ENCODE measurements at places on chromosomes 11 and 22.
A peak's percentile ranks its signal among the peaks of the same experiment; 100 is the strongest.

GRCh38 chr22:34111210-34111824 is 191.0 kb upstream of the LARGE1 start:
- peak; percentile 6 for DNase-seq

DNA sequence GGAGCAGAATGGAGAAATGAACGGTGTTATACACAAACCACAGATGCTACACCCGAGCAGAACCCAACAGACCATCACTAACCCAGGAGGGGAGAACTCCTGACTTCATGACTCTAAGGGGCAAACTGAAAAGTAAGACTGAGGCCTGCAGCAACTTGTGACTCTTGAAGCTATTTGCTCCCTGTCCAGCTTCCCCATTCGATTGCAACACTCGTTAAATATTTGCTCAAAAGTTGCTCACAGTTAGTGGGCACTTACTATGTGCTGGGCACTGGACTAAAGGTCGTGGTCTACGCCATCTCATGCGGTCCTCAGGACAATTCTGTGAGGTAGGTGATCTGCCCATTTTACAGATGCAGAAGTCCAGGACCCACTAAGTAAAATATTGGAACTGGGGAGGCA is 9.5 kb upstream of the ADA2 start:
- peak; percentile 92 for DNase-seq

GRCh38 chr22:17119481-17120202 is 1.5 kb downstream of the TMEM121B start:
- peak; percentile 79 for DNase-seq

DNA sequence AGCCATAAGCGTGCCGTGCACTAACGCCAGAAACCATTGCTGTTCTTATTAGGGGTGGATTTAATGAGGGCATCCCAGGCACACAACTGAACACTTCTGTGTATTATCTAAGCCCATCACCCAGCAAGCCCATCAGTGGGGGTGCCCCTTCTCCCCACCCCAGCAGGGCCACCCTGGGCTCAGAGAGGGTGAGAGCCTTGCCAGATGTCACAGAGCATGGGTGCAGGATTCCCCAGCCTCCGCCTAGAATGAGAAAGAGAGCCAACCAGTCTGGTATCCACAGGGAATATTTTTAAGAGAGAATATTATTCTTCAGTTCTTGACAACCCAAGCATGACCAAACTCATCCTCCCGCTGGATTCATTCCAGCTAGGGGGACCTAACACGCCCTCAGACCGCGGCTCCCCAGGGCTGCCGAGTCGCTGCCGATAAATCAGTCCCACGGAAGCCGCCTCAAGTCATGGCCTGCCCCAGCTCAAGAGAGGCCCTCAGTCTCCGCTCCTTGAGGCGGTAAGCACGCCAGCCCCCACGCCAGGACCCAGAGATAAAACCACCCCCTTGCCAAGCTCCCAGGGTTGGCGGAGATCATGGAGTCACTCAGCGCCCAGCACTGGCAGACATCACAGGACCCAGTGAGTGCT is 47.2 kb downstream of the MN1 start:
- no peak for DNase-seq

GRCh38 chr11:131734871-131735270 is 364.5 kb downstream of the NTM start:
- no peak for DNase-seq

DNA sequence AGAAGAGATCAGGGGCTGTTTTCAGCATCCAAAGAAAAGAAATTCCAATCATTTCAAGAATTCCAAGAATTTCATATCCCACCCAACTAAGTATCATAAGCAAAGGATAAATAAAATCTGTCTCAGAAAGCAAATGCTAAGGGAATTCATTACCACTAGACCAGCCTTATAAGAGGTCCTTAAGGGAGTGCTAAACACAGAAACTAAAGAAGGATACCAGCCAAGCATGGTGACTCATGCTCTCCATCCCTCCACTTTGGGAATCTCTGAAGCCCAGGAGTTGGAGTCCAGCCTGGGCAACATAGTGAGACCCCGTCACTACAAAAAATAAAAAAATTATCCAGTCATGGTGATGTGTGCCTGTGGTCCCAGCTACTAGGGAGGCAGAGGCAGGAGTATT is 17.8 kb downstream of the FADD start:
- no peak for DNase-seq

GRCh38 chr11:125591649-125592304 is 875 bp upstream of the STT3A start:
- peak; percentile 96 for DNase-seq

GRCh38 chr22:31932863-31933262 is 11.5 kb upstream of the YWHAH start:
- no peak for DNase-seq

GRCh38 chr11:104291646-104292045 is 127.7 kb upstream of the PDGFD start:
- DNase-seq = no peak

DNA sequence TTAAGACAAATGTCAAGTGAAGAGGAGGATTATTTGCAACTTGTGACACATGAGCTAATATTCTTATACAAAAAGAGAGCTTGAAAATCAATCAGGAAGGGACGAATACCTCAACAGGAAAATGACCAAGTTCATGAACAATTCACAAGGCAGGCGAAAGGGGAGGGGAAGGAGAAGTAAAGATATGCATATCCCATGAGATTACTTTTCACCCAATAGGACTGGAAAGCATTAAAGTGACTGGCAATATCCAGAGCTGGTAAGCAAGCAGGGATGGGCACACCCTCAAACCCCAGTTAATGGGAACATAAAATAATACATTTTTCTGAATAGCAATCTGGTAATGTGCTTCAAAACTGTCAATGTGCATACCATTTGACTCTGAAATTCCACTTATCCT is 129.5 kb downstream of the SLC1A2 start:
- peak; percentile 49 for DNase-seq

DNA sequence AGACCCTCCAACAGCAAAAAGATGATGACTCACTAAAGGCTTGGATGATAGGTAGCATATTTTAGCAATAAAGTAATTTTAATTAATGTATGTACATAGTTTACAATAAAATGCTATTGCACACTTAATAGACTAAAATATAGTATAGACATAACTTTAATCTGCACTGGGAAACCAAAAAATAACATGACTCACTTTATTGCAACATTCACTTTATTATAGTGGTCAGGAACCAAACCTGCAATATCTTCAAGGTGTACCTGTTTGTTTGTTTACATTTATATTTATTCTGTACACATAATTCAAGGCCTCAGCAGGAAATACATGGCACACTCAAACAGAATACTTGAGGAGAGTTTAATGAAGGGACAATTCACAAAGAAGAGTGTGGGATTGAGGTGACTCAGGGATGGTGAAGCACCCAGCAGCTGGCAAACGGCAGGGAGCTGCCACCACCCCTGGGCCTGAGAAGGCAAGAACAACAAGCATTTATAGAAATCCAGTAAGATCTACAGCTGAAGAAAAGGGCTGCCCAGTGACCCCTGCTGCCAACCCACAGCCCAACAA is 51.5 kb upstream of the POU2AF2 start:
- DNase-seq = no peak

DNA sequence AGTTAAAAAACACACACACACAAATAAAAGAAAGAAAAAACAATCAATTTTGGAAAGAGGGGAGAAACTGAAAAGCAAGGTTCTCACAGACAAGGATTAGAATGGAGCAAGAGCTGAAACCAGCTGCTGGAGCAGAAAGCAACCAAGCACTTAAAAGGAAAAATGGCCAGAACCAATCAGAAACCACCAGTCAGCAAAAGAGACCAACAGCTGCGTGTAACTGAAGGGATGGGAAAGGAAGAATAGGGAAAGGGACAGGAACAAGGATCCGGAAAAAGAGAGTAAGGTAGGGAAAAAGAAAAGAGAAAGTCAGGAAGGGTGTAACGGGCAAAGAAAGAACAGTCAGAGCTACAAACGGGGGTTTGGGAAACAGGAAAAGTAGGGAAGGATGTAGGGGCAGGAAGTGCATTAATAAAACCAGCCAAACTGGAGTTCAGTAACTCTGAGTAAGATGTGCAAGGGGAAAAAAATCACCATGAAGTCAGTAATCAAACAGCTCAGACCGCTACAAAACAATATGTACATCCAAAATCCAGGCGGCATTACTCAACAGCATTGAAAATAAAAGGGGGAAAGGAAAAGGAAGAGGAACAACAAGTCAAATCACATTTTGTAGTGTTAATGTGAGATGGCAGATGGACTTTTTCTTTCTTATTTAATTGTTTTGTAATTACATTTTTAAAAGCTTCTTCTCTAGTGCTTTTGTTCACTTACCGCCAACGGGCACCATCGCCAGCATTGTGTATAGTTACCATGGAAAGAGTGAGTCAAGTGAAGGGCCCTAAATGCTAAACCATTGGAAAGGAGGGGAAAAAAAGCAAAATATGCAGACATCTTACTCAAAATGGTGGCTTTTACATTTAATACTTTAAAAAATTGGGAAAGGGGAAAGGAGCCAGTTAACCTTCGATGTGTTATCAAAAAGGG is 49.2 kb downstream of the APOL5 start:
- DNase-seq = no peak

GRCh38 chr11:87536565-87536964 is 498.8 kb downstream of the TMEM135 start:
- DNase-seq = no peak

DNA sequence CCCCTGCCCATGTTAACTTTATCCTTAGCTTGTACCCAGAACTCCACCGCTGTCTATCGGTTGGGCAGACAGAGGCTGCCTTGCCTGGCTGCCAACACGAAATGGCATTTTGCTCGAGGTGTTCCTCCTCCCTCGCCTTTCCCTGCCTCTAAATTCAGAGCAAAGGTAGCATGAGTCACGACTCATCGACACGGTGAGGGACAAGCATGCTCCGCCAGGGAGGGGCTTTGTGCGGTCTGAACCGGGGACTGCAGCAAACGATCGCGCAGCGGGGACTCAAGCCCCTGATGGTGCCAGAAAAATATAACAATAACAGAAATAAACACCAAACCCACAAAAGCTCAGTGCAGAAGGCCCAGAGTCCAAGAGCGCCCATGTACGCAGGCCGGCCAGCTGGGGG is 52.3 kb downstream of the RTL6 start:
- DNase-seq = no peak

- no peak for DNase-seq
Observed at GRCh38 chr22:36022162-36022561, 6.5 kb downstream of the RBFOX2 start.

- DNase-seq = peak; percentile 83
Observed at GRCh38 chr11:96293598-96294021, 49.4 kb downstream of the MAML2 start.

GRCh38 chr11:47127213-47127612 is 49.5 kb downstream of the ARFGAP2 start:
- no peak for DNase-seq

- DNase-seq = no peak
Observed at GRCh38 chr11:13140028-13140870, 131.1 kb downstream of the RASSF10 start.

GRCh38 chr11:19805376-19805775 is 92.7 kb downstream of the NAV2 start:
- DNase-seq = no peak

- DNase-seq = no peak
Observed at GRCh38 chr11:3198815-3199214, 19.8 kb downstream of the MRGPRG start.

- DNase-seq = no peak
Observed at GRCh38 chr22:28955817-28956216, 72.4 kb downstream of the ZNRF3 start.

DNA sequence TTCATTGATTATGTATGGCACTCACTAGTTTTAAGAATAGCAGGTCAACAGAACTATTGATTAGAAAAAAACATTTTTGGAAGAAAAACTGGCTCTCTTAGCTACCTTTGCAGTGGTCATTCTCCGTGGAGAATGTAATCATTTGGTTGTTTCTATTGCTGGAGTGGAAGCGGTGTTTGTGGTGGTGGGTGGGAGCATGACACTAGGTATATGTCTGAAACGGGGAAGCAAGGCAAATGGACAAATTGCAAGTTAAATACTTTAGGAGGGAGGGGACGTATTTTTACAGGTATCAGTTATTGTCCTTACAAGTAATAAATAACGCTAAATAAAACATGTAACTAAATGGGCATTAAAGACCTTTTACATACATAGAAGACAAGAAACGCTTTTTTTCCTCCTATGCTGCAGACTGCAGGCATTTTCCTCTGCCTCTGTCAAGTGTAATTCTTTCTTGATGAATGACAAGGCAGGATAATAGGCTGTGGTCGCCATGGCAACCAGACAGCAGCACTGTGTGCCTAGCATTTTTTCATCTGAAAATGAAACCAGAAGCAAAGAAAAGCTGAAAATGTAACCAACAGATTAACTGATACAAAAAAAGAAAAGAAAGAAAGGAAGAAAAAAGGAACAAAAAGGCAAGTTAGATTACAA is 46.2 kb downstream of the BLID start:
- peak; percentile 32 for DNase-seq

- no peak for DNase-seq
Observed at GRCh38 chr11:100247704-100248103, 439.4 kb upstream of the ARHGAP42 start.

GRCh38 chr11:44518968-44519550 is 46.4 kb upstream of the CD82 start:
- no peak for DNase-seq

- DNase-seq = peak; percentile 37
Observed at GRCh38 chr11:1478544-1478943, 8.0 kb downstream of the MOB2 start.

GRCh38 chr22:21000207-21000986 is 1.5 kb downstream of the THAP7 start:
- DNase-seq = no peak

- no peak for DNase-seq
Observed at GRCh38 chr11:119427279-119427678, 4.3 kb upstream of the THY1 start.

- DNase-seq = no peak
Observed at GRCh38 chr11:12237381-12237784, 127.0 kb downstream of the MICAL2 start.

DNA sequence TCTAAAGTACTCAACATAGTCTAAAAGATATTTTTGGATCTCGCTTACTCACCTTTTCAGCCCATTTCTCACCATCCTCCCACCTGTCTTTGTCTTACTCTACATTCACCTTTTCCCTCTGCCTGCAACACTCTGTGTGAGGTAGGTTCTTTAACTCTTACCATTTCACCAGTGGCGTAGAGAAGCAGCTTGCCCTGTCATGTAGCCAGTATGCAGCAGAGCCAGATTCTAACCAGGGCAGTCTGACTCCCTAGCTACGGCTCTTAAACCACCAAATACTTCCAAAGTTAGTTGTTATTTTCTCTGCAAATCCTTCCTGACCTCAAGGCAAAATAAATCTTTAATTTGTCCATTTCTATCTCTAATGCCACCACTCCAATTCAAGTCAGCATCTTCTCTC is 7.5 kb downstream of the ALG8 start:
- DNase-seq = no peak

- DNase-seq = no peak
Observed at GRCh38 chr11:25628030-25628429, 703.9 kb upstream of the ANO3 start.

GRCh38 chr11:91326280-91326679 is 898.3 kb upstream of the FAT3 start:
- DNase-seq = no peak

GRCh38 chr11:128902515-128903066 is 11.4 kb downstream of the KCNJ5 start:
- no peak for DNase-seq

GRCh38 chr11:27545946-27546345 is 39.4 kb upstream of the LIN7C start:
- no peak for DNase-seq

- DNase-seq = no peak
Observed at GRCh38 chr22:33658775-33659174, 261.5 kb downstream of the LARGE1 start.

Measured in inflammatory macrophage treated with lipopolysaccharide for 4 hours (primary cell).